Fibroblast of the conjunctiva (primary cell): ENCODE measurements at places on chromosomes 4 and X.
A peak's percentile ranks its signal among the peaks of the same experiment; 100 is the strongest.

DNA sequence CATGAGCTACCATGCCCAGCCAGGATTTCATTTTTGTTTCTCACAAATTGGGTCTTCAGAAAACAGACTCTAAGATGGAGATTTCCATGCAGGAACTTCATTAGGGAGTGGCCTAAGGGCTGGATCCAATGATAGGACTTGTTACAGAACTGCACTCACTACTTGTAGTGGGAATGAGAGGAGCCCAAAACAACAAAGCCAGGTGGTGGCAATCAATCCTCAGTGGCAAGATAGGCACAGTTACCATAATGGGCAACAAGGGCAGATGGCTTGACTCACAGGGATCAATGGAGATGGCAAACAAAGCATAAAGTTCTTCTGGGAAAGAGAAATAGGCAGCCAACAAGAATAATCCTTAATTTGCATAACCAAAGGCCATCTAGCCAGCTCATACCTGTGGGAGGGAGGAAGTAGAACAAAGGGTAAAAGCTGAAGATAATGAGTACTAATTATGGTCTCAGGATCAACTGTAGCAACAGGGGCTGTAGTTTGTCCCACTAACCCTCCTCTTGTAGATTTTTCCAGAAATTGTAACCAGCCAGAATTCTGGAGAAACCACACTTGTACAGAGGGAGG is 72.8 kb upstream of the MAPK10 start:
- DNase-seq: no peak

- DNase-seq: peak; percentile 39
Observed at GRCh38 chr4:123452616-123453015, 56.0 kb downstream of the SPRY1 start.

DNA sequence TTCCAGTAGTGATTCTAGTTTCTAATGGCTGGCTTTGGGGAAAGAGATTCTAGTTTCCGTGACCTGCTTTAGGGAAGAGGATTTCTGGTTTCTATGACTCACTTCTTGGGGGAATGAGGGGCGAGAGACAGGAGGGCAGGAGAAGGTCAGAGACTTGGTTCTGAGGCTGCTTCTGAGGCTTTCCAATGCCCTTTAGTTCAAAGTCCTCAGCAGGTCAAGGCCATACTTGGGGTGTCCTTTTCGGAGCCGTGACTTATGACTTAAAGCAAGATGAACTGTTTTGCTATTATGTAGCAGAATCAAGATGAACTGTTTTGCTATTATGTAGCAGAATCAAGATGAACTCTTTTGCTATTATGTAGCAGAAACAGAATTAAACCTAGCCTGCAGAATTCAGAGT is 52.2 kb upstream of the TLR3 start:
- DNase-seq: no peak

GRCh38 chrX:108271397-108271787 is 166.8 kb downstream of the COL4A6 start:
- DNase-seq: no peak

GRCh38 chrX:21255032-21255618 is 119.1 kb upstream of the CNKSR2 start:
- no peak for DNase-seq

GRCh38 chrX:44903107-44903506 is 30.1 kb downstream of the KDM6A start:
- no peak for DNase-seq

GRCh38 chr4:80097400-80098177 is 24.6 kb upstream of the ANTXR2 start:
- peak; percentile 78 for DNase-seq
